AG20443 (cell line): ENCODE measurements at places on chromosomes 2 and 18.

GRCh38 chr2:242056785-242057184, 187.3 kb downstream of the RTP5 start:
- no peak for DNase-seq

DNA sequence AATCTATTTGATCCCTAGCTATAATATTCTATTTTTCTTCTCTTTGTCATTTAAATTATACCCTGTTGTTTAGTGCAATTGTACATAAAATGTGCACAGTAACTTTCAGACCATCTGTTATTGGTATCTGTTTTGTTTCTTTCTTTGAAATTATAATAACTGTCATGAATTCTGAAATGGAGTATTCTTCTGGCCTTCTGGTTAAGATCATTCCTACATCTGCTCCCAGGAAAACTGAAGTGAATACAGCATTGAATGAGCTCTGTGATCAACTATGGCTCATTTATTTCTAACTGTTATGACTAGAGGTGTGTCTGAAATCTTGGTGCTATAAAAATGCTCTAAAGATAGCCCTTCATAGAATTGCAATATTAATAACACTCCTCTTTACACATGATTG, 788.4 kb upstream of the TMEFF2 start:
- no peak for DNase-seq

GRCh38 chr18:57629422-57629821, 7.8 kb upstream of the NARS1 start:
- no peak for DNase-seq

DNA sequence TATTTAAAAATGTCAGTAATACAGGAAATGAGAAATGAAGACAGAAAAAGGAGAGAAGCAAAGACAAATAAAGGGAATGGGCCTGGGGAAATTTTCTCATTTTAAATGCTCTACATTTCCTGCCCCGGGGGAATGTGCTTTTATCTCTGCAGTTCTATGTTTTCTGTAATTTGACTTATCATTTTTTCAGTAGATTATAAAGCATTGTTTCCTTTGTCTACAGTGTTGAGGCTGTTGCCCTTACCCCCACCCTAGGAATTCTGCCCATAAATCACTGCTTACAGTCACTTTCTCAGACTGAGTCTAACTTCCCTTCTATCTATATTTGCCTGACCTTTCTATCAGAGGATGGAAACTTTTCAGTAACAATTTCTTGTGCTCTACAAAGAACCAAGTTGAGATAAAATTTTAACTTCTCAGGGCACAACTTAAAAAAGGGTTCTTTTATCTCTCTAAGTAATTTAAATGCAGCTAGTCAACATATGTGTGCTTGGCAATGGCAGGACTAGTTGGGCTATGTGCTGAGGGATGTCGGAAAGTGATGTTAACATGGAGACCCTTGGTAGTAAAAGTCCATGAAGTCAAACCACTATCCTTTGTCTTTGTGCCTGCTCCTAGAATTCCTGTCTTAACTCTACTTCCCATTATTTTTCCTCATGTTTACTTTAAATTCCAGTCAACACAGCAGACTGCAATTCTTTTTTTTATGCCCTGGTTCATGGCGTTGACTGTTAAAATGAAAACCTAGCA, 146.5 kb upstream of the MMADHC start:
- peak; percentile 31 for DNase-seq

DNA sequence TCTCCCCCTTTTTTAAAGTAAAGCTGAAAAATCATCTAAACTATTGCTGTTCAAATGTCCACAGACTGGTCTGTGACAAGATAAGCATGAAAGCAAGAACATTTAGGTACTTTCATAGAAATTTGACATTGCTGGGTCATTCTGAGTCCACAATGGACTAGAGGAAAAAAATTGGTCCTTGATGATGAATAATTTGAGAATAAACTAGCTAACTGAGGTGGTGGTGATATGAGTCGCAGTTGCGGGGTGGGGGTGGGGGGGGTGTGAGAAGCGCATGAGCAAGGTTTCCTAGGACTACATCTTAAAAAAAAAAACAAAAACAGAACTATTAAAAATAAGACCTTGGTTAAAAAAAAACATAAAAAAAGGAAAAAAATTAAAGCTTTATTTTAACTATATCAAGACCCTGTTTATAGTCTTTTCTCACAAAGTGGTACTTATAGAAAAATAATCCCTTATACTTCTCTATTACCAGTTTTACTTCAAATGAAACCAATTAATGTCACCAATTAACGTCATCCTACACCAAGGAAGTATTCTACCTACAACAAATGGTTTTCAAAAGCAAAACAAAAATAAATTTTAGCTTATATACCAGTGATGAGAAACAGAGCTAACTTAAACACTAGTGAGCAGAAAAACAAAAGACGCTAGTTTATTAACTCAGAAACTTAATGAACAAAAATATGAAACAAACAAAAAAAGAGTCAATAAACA, 88.1 kb downstream of the ASXL2 start:
- DNase-seq, result no peak

DNA sequence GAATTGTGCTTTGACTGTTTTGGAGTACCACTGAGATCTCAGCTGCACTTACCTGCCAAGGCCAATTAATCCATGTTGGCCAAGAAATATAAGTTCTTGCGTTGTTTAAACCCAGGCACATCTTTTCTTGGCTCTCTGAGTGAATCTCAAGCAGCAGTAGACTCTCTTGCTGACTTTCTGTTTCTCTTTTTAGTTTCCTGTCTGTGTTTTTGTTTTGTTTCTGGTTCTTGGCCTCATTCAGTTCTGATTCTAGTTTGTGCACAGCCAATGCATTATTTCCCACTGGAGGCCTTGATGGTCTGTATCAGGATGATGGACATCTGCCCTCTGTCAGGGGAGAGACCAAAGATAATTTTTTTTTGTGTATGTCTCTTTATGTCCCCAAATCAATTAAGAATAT, 379.4 kb downstream of the CDH2 start:
- no peak for DNase-seq

DNA sequence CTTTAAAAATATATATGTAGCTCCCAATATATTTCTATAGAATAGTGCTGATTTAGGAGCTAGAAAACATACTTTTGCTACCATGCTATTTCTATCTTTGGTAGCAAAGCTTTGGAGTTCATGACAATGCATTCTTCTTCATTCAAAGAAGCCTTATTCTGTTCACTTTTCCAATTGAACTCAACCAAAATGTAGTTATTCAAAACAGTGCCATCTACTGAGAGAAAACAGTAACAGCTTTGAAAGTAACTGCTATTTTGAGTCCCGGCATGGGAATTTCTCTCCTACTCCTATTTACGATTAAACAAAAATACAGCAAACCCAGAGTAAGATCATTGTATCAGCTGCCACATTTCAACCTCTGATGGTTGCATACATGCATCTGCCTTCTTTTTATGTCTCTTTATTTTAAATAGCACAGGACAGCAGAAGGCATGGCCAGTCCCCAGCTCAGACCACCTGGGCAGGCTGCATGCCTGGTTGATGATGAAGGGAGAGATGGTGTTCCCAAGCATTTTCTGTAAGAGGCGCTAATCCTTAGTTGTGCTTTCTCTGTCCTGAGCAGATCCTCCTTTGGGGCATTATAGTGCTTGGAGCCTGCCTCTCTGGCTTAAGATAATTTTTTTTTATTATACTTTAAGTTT, 69.7 kb upstream of the SULT1C3 start:
- peak; percentile 15 for DNase-seq

- DNase-seq, result peak; percentile 32
Observed at GRCh38 chr2:216777637-216778273, 82.1 kb downstream of the TNP1 start.

DNA sequence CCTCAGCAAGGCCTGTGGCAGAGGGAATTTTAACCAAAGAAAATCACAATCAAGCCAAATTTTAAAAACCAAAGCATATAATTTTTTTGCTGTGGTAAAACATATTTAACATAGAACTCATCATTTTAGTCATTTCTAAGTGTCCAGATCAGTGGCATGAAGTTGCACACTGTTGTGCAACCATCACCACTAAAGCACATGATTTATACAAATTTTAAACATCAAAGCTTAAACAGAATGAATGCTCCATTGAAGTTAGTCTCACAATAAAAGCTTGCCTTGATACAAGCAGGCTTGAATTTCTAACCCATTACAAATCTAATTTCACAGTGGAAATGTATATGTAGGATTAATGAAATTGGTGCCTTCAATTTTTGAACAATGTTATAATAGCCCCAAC, 31.2 kb downstream of the FTCDNL1 start:
- DNase-seq, result no peak

- no peak for DNase-seq
Observed at GRCh38 chr18:48197819-48198218, 211.4 kb downstream of the ZBTB7C start.

- no peak for DNase-seq
Observed at GRCh38 chr18:9824952-9825371, 60.8 kb upstream of the TXNDC2 start.

- no peak for DNase-seq
Observed at GRCh38 chr2:172791953-172792352, 56.3 kb downstream of the RAPGEF4 start.

DNA sequence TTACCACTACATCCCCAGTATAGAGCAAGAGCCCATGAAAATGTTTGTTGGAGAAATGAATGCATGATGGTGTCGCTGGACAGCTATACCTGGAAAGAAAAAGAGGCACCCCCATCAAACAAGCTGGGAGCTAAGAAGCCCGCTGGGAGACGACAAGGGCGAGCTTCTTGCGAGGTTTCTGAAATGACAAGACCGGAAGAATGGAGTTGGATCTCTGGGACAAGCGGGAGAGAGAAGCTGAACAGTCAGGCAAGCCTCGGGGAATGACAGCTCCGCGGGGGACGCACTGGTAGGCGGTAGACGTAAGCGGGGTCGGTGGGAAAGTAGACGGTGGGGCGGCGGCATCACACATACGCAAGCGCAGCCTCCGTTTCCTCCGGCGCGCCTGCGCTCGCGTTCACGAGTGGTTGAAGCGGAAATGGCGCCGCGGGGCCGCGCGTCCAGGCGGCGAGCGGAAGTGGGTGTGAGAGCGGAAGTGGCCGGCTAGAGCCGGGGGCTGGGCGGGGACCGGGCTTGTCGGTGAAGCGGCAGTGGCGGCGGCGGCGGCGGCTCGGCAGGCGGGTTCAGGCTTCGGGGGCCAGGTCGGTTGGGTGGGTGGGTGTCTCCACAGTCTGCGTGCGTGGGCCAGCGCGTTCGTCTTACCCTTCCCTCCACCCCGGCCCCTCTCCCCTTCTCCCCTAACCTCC, at the start of gene ARPC2:
TSS of gene ARPC2 (plus strand) at position 516 of the 686 bp plus-strand sequence. CDS start 282 bp downstream, outside the sequence.
- peak; percentile 99 for DNase-seq

DNA sequence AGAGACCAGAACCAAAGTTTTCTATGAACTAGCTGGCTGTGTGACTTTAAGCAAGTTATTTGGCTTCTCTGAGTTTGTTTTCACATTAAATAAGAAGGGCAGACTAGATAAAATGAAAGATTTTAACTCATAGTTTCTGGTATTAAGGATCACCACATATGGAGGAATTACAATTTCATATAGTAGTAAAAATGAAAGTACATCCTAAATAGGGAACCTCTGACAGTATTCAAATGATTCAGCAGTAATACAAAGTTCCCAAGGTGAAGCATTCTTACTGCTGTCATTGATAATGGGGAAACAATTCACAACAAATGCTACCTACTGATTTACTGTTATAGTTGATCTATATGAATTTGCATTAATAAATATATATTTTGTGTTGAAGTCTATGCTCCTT, 170.3 kb upstream of the VRK2 start:
- DNase-seq, result no peak

DNA sequence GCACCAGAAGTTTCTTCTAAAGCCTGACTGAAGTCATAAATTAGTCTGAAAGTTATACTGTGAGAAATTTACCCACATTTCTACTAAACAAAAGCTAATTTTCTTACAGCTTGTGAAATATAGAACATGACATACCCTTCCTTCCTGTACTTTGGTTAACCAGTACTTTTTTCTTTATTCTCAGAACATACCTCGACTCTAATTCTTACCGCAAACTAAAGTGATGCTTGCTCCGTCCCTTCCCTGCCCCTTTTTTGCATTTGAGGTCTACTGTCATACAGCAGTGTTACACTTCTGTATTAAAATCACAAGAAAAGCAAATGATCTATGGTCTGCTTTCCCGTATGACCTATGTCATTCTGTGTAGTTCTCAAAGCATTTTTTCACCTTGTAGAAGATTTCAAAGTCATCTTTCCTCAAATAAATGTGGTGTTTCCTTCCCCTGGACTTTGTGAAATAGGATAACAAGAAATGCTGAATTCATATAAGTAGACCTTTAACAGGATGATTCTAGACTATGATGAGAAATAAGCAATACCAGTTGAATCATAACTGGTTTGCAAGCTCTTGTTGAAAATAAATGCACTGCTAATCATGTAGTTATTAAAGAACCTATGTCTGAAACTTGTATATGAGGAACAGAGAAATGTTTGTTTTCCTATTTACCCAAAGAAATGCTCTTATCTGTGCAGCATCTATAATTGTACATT, 30.4 kb downstream of the CYTIP start:
- DNase-seq, result no peak

GRCh38 chr2:204691911-204692510, 146.7 kb downstream of the PARD3B start:
- peak; percentile 65 for DNase-seq

DNA sequence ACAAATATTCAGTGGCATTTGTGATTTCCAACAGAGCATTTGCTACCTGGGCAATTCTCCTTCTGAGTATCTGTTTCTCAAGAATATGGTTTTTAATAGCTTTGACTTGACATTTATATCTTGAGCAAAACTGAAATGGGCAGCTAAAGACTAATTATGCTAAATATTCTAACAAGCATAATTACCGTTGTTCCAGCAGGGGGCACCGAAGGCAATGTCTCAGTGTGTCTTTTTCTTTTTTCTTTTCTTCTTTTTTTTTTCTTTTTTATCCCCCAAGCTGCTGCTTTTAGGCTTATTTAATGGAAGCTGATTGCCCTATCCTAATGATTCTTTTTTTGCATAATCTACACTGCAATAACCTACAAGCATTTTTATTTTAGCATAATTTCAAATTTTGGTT, 138.9 kb upstream of the NABP1 start:
- peak; percentile 64 for DNase-seq

DNA sequence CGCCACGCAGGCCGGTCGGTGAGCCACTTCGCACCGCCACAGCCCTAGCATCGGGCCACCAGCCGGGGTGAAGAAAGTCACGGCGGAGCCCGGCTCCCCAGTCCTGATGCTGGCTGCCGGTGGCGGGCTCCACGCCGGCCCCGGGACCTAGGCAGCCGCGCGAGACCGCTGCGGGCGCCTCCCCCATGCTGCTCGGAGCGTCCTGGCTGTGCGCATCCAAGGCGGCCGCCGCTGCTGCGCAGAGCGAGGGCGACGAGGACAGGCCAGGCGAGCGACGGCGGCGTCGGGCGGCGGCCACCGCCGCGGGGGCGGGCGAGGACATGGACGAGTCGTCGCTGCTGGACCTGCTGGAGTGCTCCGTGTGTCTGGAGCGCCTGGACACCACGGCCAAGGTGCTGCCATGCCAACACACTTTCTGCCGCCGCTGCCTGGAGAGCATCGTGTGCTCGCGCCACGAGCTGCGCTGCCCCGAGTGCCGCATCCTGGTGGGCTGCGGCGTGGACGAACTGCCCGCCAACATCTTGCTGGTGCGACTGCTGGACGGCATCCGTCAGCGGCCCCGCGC, 433 bp downstream of the SH3RF3 start:
- peak; percentile 71 for DNase-seq

DNA sequence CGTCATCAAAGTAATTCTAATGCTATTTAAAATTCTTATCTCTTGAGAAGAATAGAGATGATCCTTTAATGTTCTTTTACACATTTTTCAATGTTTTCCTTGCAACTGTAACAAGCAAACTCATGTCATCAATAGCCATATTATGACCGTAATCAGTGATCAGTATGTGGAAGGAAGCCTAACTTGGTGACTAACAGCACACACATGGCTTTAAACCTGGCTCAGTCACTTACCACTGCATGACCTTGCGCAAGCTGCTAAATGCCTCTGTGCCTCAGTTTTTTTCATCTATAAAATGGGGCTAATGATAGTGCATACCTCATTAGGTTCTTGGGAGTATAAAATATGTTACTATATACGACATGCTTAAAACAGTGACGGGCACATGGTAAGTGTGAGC, 149.7 kb downstream of the BCL2 start:
- no peak for DNase-seq
